ENCODE measurements at places on chromosomes 3 and 15. TPM values are rescaled to one million over a fixed set of nuclear protein-coding genes. Genes with fewer than 3 reads are reported as not detected.

DNA sequence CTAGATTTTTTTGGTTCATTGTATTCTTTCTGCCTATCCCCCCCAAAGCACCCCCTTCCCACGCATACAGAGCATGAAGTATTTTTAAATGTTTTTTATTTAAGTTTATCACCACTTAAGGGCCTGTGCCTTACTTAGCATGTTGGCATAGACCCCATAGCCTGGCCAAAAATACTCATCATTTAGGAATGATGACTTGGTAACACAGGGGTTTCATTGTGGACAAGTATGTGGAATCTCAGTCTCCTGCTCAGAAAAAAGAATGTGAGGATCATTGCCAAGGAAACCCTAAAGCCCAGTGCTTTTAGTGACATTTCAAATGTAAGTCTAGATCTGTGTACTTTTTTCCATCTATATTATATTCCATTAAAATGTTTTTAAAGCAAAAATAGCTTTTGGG, 146.3 kb downstream of the ALCAM start:
- no peaks in the 10 kb centered on the region for H3K4me1 ChIP-seq
- no peaks in the 10 kb centered on the region for H3K36me3 ChIP-seq
- H3K27me3 ChIP-seq: no peaks in the 10 kb centered on the region
- no peak overlapping the region for H3K4me3 ChIP-seq
- H3K27ac ChIP-seq: no peak overlapping the region
- no peak for DNase-seq

- H3K4me1 ChIP-seq: no peaks in the 10 kb centered on the region
- no peak for DNase-seq
- no peak overlapping the region for H3K27ac ChIP-seq
- no peak overlapping the region for H3K4me3 ChIP-seq
Observed at GRCh38 chr3:126685021-126685420, 19.0 kb upstream of the CHCHD6 start.

- H3K36me3 ChIP-seq: no peaks in the 10 kb centered on the region
- no peak overlapping the region for H3K27ac ChIP-seq
- H3K4me1 ChIP-seq: no peaks in the 10 kb centered on the region
- no peaks in the 10 kb centered on the region for H3K27me3 ChIP-seq
Observed at GRCh38 chr15:97652700-97653167, 307.8 kb upstream of the ARRDC4 start.

DNA sequence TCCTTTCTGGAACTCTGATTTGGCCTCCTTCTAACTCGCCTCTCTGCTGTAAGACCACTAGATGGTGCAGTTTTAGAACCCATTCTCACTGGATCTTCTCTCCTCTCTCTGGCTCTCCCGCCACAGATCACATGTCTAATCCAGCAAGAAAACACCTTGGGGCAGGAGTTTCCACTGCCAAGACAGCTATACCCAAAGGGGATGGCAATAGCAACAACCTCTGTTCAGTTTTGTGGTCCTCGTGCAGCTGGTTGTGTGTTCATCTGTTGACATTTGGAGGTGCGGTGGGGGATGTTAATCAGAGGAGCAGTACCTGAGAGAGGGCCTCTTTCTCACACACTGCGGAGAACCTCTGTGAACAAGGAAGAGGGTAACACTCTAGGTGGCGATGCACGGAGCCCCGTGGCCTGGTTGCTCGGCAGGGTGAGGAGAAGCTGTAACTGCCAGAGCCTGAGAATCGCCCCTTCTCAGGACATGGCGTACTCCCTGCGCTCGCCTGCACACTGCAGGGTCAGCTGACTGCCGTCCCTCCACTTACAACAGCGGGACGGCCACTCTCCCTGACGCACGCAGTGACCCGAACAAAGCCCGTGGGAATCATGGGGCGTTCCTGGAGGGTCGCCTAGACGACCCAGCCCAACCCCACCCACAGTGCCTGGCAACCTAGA, at the start of gene TEX55:
TSS of gene TEX55 (plus strand) at position 666 of the 668 bp plus-strand sequence. CDS start 25 bp downstream, outside the sequence.
- H3K27ac ChIP-seq: no peak within 1 kb of the TSS
- no peaks in the 10 kb centered on the region for H3K36me3 ChIP-seq
- no peak for DNase-seq
- no peak within 1 kb of the TSS for H3K4me3 ChIP-seq
- H3K27me3 ChIP-seq: no peaks in the 10 kb centered on the region

Gene PLA2G4E
- polyA plus RNA-seq: not detected
